ENCODE measurements at places on chromosomes 11 and 22. TPM values are rescaled to one million over a fixed set of nuclear protein-coding genes. Genes with fewer than 3 reads are reported as not detected.
A peak's percentile ranks its signal among the peaks of the same experiment; 100 is the strongest.

The ALX4 gene
- polyA plus RNA-seq = 0.27 TPM

DNA sequence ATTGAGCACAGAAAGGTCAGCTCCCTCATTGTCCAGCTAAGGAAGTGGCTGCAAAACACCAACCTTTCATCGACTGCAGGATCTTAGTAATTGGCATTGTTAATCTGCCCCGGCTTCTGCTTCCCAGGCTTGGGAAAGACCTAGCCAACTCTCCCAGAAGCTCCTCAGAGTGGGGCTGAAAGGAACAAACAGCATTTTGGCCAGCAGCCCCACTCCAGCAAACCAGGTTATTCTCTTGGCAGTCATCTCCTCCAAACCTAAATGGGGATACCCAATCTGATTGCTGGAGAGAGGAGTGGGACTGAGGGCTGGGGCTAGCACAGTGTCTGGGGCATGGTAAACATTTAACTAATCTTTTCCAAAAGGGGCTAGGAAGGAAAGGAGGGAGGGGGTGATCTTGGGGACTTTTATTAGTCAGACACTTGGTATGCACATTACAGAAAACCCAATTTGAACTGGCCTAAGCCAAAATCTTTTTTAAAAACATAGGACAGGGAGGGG lies 294.4 kb downstream of the MN1 start:
- DNase-seq = no peak

DNA sequence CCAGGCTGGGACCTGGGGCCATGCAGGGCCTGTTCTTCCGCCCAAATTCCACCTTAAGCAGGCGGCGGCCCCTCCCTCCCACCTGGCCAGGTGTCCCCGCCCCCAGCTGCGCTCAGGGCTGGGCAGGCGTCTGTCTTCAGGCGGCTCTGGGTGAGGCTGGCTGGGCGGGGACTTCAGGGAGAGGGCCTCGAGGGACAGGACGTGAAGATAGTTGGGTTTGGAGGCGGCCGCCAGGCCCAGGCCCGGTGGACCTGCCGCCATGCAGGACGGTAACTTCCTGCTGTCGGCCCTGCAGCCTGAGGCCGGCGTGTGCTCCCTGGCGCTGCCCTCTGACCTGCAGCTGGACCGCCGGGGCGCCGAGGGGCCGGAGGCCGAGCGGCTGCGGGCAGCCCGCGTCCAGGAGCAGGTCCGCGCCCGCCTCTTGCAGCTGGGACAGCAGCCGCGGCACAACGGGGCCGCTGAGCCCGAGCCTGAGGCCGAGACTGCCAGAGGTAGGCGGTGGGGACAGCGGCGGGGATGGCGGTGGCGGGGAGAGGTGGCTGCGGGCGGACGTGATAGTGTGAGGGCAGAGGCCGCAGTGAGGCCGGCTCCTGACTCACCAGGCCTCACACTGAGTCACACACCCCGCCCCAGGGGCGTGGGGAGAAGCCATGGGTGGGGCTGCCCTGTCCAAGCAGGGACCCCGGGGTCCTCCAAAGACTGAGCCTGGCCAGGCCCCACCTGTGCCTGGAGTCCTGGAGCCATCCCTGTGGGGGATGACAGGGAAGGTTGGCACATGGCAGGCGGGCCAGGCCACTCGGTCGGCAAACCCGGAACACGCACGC lies at the start of gene PKP3:
TSS of gene PKP3 (plus strand) at position 176 of the 824 bp plus-strand sequence. CDS start at position 260, 84 bp downstream.
- no peak for DNase-seq

- peak; percentile 33 for DNase-seq
Measured at GRCh38 chr11:106990331-106990730, 27.9 kb downstream of the GUCY1A2 start.

GRCh38 chr11:126477535-126478305 lies 122.2 kb downstream of the ST3GAL4 start:
- DNase-seq = no peak

- DNase-seq = peak; percentile 74
Measured at GRCh38 chr11:65298131-65298535, 16.5 kb upstream of the CDC42EP2 start.

DNA sequence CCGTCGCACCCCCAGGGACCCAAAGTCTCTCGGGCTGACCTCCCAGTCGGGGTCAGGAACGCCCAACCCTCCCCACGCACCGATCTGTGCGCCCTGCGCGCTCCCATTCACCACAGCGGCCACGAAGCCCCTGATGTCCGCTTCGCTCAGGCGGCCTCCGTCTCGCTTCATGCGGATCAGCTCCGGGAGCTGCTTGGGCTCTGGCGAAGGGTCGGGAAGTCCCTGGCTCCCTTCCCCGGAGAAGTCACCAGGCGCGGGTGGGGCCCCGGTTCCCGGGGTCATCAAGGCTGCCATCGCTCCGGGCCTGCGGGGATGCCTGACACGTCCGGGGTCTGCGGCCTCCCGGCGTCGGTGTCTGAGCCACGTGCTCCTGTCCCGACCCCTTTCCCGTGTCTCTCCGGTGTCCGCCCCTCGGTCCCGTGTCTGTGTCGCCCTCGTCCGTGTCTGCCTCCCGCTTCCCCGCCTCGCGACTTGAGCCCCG lies 356 bp downstream of the TYMP start:
- no peak for DNase-seq

- DNase-seq = no peak
Measured at GRCh38 chr11:120431633-120432032, 79.9 kb upstream of the GRIK4 start.

GRCh38 chr22:39239561-39240423 lies 5.0 kb downstream of the PDGFB start:
- DNase-seq = no peak

DNA sequence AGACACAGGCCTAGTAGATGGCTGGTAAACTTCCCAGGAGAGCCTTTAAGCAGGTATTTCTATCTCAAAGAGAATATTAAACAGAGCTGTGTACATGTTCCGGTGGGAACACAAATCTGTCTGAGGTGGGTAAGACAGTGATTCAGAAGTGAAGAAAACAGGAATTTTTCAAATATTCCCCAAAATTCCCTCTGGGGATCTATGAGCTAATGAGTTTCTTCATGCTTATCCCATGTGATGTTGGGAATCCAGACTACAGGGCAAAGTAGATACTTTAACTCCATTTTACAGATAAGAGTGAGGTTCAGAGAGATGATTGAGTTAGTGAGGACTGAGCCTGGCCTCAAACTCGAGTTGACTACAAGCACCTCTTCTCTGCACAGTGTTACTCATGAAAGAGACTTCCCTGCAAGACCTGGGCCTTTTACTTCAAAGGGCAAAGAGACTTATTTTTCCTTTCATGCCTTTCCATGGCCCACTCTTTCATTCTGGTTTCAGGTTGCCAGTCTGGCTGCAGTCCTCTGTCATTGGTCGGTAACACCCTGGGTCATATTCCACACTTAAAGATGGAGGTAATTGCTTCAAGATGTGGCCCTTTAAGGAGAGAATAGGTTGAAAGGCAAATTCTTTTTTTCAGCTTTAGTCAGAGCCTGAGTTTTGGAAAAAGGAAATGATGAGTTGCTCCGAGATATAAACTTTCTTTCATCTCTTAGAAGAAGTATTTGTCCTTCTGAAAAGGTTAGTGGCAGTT lies 70.1 kb downstream of the CYB5R2 start:
- no peak for DNase-seq

DNA sequence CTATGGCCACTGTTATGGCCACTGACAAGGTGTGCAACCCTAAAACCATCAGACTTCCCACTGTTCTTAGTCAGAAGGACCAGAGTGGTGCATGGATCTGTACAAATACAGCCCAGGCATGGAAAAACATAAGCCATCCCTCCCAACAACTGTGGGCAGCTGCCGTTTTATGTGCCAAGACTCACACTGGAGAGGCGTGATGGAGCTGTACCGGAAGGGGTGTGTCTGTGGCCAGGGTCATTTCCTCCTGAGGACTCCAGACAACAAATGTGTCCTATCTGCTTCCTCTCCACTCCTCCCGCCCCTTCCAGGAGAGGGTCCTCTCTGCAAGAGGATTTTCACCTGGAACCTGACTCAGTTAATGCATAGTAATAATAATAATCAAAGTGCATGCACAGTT lies 29.5 kb downstream of the KCNJ1 start:
- no peak for DNase-seq

DNA sequence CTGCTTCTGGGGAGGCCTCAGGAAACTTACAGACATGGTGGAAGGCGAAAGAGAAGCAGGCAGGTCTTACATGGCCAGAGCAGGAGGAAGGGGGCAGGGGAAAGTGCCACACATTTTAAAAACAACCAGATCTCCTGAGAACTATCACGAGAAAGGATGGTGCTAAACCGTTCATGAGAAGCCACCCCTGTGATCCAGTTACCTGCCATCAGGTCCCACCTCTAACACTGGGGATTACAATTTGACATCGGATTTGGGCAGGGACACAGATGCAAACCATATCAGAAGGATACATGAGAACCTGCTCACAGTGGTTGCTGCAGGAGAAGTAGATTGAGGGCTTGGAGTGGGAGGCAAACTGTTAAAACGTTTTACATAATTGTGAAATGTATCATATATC lies 152.2 kb downstream of the ADAMTS15 start:
- no peak for DNase-seq

The HBE1 gene
- polyA plus RNA-seq = 2.4 TPM

The ADAMTS8 gene
- polyA plus RNA-seq = 3.0 TPM

The POLR2L gene
- 106 TPM for polyA plus RNA-seq

The LRRC4C gene
- 13.8 TPM for polyA plus RNA-seq

- DNase-seq = no peak
Measured at GRCh38 chr11:34251589-34251980, 106.2 kb downstream of the ABTB2 start.

DNA sequence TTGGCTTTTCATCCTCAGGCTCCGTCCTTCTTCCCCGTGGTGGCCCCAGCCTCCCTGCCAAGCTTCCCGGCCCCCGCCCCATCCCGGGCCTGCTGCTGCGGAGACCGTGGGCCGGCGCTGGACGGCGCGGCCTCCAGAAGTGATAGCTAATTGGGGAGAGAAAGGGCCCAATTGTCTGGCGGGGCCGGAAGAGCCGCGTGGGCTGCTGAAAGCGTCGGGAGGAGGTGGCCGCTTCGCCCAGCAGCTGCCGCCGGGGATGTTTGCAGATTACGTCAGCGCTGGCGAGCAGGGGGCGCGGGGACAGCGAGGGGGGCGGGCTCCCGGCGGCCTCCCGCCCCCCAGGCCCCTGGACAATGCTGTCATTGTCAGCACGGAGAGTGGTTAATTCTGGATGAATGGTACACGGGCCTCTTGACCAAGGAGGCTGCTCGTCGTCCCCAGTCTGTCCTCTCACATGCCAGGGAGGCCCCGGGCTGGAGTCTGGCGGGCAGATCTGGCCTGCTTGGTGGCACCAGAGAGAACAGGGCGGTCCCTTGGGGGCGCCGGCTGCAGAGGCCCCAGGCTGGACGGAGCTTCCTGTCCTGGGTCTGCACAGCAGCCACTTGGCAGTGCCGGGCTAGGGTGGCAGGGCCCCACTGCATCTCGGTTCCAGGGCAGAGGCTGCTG lies 1.6 kb downstream of the SMIM38 start:
- peak; percentile 76 for DNase-seq

The HEPHL1 gene
- polyA plus RNA-seq = not detected

Measured in renal pelvis (tissue), 12 donors.